ENCODE measurements at places on chromosomes 4 and X. TPM values are rescaled to one million over a fixed set of nuclear protein-coding genes. Genes with fewer than 3 reads are reported as not detected.

CITED1 gene
- total RNA-seq: not detected

ATRX gene
- 9.4 TPM for total RNA-seq

FREM3 gene
- not detected for total RNA-seq

DNAAF6 gene
- not detected for total RNA-seq

ADRA2C gene
- 17.6 TPM for total RNA-seq

DNA sequence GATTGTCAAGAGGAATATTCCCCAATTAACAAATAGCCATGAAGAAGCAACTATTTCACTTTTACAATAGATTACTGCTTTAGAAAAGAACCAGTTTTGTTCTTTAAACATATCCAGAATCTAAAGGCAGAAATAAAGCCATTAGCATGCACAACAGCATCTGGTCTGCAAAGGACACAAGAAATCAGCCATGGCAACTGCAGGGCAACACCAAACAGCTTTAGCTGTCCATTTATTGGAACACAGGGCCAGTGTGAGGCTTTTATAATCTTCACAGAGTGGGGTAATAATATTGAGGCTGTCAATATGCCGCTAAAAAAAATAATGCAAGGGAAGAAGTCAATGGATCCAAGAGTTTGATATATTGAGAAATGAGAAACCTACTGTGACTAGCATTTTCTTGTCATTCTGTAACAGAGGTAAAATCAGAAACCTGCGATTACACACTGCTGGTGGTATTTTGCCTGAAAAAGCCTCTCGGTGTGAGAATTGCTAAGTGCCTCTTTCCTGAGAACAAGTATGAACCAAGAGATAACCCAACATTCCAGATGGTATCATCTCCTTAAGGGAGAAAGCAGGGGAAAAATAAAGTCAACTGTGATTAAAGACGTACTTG, 2.7 kb upstream of the BANK1 start:
- DNase-seq: no peak

DNA sequence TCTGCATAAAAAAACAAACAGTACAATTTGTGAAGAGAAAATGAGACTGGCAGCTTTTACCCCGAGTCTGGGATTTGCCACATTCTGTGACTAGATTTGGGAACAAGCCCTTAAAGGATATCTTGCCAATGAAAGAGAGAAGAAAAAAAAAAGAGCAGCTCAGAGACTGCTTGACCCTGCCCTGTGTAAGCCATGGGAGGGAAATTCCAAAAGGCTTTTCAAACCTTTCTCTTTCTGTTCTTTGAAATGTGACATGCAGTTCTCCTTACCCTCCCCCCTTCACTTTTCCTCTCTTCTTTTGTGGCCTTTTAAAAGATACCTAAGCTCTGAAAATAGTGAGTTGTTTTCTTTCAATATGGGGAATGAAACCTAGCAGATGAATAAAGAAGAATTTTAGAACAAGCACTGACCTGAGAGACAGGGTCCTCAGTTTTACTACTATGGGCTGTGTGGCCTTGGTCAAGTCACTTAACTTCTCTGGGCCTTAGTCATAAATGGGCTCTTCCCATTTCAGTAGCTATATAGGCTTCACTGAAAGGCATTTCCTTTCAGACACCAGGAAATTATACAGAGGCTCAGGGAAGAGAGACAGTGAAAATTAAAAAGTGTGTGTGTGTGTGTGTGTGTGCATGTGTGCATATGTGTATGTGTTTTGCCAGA, 5.1 kb downstream of the CCDC160 start:
- no peak for DNase-seq

- peak; percentile 6 for DNase-seq
These were observed 18.5 kb upstream of the DCAF4L1 start for GRCh38 chr4:41963105-41963504.

- no peak for DNase-seq
These were observed 91.4 kb upstream of the MAD2L1 start for GRCh38 chr4:120158046-120158445.
